GM12864 (cell line): ENCODE measurements at places on chromosomes 1 and 21.

DNA sequence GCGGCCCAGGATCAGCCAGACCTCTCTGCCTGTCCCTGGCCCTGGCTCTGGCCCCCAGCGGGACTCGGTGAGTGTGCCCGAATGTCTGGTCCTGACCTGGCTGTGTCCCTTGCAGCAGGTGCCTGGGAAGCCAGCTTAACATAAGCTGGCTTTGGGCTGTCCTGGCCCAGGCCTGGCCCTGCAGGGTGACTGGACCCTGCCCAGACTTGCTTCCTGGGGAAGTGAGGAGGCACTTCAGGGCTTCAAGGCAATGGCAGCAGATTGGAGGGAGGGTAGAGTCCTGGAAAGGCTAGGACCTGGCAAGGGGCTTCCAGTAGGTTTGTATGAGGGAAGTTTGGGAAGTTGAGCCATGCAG lies 16.4 kb downstream of the RPS6KA1 start:
- DNase-seq = no peak

- DNase-seq = no peak
Measured at GRCh38 chr1:34115233-34115632, 49.8 kb downstream of the CSMD2 start.

DNA sequence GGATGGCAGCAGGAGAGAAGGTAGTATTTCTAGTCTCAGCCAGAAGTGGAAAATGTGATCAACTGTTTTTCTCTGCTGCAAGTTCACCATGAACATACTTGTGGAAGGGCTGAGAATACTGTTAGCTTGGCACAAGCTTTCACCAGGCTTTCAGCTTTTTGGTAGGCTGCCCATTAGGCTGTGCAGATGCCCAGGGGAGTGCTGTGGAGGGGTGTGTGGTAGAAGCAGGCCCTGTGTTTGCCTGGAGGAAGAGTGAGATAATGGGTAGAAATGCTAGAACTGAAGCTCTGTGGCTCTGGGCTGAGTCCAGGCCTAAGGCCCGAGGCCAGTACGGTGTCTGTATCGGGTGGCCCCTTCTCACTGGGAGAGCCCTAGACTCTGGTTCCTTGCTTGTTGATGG lies 9.8 kb downstream of the DNAJC6 start:
- no peak for DNase-seq

DNA sequence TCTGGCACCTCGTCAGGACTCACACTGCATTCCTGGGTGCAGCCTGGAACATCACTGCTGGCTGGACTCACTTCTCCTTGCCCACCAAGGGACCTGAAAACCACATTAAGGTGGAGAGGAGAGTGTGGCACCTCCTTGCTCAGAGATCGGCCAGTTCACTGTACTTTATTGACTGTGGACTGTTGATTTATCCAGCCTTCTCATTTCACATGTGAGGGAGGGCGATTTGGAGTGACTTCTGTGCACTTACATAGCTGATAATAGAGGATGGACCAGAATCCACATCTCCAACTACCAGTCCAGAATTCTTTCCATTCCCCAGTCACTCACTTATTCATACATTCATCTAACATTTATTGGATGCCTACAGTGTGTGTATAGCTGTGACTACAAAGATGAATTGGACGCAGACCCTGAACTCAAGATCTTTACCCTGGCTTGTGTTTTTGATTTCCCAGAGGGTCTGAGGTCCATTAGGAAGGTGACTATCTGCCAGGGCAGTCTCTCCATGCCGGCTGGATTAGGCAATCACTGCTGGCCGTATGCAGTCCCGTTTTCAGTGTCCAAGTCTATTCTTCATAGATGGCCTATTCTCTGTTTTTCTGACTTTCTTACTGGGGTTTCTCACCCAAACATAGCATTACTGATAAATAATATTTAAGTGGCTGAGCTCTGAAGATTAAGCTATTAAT lies 233.5 kb upstream of the SGIP1 start:
- no peak for DNase-seq

GRCh38 chr21:27475363-27475955 lies 508.6 kb upstream of the ADAMTS5 start:
- no peak for DNase-seq

GRCh38 chr1:94669198-94669597 lies 127.6 kb upstream of the F3 start:
- DNase-seq = no peak

- no peak for DNase-seq
Measured at GRCh38 chr1:102751111-102751510, 357.2 kb downstream of the COL11A1 start.

DNA sequence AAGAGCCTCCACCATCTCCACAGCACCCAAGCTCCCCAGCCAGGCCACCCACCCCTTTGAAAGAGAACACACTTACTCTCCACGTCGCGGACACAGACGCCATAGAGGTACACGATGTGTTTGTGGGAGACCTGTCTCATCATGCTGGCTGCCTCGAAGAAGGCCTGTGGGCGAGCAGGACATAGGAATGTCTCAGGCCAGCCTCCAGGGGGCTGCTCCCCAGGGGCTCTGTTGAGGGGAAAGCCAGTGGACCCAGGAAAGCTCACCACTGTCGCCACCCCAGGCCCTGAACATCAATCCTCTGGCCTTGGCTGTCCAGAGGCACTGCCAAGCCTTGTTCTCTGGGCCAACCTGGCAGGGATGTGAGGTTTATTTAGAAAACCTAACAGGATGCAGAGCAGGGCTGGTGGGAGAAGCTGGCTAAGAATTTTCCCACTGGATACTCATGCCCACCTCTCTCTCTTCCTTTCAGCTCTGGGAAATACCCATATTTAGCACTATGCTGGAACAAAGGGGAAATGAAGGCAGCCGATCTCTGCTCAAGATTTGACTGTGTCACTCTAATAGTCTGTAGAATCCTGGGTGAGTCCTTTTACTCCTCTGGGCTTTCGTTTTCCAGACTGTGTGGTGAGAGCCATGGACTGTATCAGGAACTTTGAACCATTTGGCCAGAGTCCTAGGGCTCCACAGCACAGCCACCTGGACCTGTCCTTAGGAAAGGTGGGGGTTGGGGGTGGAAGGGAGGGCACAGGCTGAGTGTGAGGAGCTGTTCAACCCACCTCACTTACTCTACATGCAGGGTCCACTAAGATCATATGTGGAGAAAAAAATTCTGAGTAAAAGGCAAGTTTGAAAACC lies 101.9 kb downstream of the RAVER2 start:
- no peak for DNase-seq

GRCh38 chr1:13775916-13776315 lies 75.9 kb downstream of the PRDM2 start:
- DNase-seq = no peak

GRCh38 chr1:81391125-81391828 lies 409.5 kb upstream of the ADGRL2 start:
- DNase-seq = no peak

DNA sequence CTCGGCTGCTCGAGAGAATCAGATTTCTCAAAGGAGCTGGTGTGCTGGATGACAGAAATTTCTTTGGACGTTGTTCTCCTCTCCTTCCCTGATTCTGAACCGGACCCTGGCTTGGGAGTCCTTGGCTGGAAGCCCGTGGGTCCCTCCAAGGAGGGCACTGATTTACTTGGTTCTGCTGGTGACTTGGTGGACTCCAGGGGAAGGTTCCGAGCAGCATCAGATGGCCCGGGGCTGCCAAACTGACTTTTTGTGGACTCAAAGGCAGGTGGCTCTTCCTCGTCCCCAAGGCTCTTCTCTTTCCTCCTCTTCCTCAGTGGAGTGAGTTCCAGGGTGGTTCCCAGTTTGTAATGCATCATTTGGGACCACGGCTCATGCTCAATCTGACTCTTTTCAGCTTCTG lies 97.9 kb upstream of the EDN2 start:
- DNase-seq = no peak

DNA sequence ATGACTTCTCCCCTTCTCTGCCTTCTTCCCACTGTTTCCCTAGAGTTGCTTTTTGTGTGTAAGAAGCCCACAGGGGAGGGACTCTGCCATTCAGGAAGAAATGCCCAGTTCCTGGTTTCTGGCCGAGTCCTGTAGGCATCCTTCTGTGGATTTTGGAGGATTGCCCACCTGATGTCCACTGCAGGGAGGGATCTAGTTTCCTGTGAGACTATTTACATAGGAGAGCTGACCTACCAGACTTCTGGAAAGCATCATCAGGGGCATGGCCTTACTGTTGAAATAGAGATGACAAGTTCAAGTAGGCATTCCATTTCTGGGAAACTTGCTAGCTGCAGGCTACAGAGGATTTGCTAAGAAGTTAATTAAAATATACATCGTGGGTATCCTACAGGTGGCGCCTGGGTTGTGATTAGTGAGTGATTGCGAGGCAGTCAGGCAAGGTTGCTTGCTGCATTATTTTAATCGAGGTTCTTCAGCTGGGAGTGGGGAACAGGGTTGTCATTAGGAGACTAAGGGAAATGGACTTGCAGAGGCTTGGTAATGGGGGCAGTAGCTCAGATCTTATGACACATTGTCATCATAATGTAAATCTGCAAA lies 148.7 kb downstream of the HHAT start:
- no peak for DNase-seq

DNA sequence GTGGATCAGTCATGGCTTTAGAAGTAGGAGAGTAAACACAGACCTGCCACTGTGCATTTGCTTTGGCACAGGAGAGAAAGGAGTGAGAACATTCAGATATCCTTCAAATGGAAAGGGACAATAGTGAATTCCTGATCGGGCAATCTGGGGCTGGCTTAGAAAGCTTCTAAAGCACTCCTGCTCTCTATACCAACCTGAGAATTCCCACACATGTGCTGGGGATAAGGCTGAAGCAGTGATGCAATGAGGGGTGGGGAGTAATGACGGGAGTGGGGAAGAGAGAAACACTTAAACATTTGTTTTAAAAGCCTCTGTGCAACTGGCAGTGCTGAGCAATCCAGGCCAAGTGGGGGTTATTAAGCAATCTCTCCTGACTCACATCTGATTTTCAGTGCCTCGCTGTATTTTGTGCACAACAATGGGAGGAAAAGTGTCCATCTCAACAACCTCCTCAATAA lies 108.8 kb downstream of the KIAA0319L start:
- DNase-seq = no peak

GRCh38 chr1:32361674-32362473 lies 411 bp downstream of the FAM229A start:
- DNase-seq = no peak

DNA sequence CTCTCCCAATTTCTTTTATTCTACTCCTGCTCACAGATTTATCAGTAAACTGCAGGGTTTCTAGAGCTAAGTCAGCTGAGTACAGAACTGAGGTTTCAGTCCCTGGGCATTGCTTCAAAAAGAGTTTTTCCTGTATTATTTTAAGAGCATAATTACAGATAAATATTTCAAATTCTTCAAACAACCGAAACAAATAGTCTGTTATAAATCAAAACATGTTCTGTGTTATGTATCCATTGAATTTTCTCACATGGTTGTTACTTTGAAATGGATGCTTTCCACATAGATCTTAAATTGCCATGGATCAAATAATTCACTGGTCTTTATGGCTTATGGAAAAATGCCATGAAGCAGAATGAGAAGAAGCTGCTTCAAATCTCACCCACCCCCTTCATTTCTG lies 64.5 kb downstream of the LRRC8C start:
- DNase-seq = no peak

- DNase-seq = no peak
Measured at GRCh38 chr1:31783846-31784245, 19.7 kb upstream of the ADGRB2 start.

DNA sequence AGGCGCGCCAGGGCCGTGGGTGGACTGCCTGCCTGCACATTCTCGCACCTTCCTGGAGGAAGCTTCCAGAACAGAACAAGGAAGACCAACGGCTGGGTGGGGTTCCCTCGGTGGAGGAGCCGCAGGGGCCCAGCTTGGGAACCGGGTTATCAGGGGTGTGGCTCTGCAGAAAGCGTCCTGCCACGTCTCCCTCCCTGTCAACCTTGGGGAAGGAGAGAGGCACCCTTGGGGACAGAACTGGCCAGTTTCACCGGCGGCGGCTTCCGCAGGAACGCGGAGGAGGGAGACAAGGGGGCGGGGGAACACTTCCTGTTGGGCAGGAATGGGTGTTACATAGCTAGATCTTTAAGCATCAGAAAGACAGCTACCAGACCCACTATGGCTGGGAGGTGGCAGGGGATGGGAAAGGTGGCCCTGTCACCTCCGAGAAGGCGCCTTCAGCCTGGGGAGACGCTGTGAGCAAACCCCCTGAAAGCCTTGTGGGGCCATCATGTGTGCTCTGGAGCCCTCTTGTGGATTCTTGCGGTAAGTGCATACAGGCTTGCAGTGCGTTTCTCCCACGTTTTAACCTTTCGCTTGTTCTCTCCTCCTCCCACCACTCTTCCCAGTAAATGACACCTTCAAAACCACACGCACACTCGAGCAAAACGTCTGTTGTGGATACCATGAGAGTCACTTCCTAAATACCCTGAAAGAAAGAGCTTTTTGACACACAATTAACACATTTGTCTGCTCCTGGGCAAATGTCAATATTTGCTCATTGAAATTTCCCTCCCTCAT lies 3.8 kb upstream of the PLEKHA6 start:
- DNase-seq = peak; percentile 42

DNA sequence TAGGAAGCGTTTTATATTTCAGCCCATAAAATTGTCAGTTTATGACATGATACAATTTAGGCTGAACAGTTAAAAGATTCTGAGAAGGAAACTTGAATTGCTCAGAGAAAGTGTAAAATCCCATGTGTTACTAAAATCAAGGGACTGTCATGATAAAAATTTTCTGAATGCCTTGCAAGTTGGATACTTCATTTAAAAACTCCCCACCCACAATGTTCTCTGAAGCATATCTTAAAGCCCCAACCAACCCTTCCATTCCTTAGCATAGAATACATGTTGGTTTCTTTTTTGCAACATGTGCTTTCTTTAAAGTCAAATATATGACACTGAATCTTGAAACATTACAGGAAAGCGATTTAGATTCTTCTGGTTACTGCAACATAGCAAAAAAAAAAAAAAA lies 97.4 kb downstream of the MRPL39 start:
- DNase-seq = peak; percentile 74

GRCh38 chr1:156821801-156822200 lies 5.2 kb upstream of the SH2D2A start:
- no peak for DNase-seq

GRCh38 chr1:167797015-167797414 lies 75.2 kb downstream of the MPZL1 start:
- no peak for DNase-seq

DNA sequence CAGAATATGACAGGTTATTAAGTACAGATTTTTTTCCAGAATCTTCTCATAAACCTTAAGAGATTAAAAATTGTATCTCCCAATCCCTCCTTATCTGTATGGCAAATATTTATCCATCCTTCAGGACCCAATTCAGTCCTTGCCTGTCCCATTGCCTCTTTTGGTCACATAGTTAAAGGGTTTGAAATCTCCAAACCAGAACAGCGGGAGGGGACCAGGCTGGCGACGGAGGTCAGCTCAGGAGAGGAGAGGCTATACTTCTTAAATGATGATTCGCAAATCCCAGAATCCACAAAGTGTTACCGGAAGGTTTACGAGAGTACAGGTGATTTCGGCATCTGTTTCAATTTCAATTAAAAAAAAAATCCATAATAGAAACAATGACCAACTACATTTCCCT lies 572.7 kb downstream of the SMYD3 start:
- DNase-seq = no peak

GRCh38 chr1:191592039-191592438 lies 566.2 kb upstream of the RGS18 start:
- DNase-seq = no peak
